Activated CD4-positive, alpha-beta T cell treated with anti-CD3 and anti-CD28 coated beads for 24 hours (primary cell): ENCODE measurements at places on chromosomes 3 and 15.

GRCh38 chr3:14467814-14468620 lies 65.6 kb downstream of the SLC6A6 start:
- peak; percentile 10 for DNase-seq

- no peak for DNase-seq
Measured at GRCh38 chr3:48286308-48286707, 45.4 kb downstream of the ZNF589 start.

DNA sequence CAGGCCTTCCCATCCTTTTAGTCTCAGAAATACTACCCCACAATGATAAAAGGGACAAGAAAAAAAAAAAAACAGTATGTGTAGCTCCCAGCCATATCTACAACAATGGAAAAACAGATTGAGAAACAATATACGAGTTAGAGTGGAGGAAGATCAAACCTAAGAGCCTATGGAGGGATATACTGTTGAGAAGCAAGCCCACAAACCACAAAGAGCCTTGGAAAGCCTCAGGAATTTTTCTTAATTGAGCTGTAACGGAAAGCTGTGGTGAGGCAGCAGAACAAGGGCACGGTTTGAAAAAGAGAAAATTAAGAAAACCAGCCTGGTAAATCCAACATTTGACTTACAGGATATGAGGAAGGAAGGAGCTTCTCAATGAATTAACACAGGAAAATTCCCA lies 21.4 kb downstream of the KPNA1 start:
- DNase-seq: no peak

DNA sequence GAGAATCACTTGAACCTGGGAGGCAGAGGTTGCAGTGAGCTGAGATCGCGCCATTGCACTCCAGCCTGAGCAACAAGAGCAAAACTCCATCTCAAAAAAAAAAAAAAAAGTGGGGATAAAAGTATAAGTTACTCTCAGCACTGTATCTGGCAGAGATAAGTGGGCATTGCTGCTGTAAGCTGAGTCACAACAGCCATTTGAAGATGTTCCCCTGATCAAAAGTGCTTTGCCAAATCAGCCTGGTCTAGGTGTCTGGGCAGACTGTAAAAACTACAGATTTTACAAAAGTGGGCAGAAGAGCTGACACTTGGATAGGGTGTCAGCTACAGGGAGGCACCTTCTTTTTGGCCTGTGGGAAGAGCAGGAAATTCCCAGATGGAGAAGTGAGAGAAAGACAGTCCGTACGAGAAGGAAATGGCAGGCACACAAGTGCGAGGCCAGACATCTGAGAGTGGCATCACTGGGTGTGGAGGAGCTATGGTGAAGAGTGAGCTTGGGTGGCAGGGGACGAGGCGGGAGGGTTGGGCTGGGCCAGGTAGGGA lies 78.5 kb downstream of the TRAK1 start:
- DNase-seq: no peak

GRCh38 chr15:90142216-90143165 lies 40.2 kb upstream of the IDH2 start:
- DNase-seq: peak; percentile 17

- no peak for DNase-seq
Measured at GRCh38 chr15:69979783-69980182, 117.9 kb downstream of the TLE3 start.

GRCh38 chr3:118942671-118943070 lies 92.0 kb downstream of the IGSF11 start:
- no peak for DNase-seq

DNA sequence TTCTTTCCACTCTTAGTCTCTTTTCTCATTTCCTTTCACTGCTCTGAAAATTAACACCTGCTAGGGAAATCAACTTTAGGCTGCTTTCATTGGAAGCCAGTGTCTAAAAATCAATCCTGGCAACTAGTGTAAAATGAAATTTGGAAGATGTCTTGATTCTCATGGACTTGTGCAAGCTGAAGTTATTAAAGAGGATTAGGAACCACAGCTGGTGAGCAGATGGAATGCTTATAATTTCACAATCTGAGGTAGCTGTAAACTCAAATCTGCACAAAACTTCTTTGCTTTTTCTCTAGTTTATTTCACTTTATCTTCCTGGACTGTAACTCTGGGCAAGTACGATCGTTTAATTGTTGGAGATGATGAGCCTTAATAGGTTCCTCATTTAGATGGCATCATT lies 175.6 kb downstream of the GHSR start:
- DNase-seq: no peak

- no peak for DNase-seq
Measured at GRCh38 chr3:174342941-174343501, 516.1 kb upstream of the NAALADL2 start.

DNA sequence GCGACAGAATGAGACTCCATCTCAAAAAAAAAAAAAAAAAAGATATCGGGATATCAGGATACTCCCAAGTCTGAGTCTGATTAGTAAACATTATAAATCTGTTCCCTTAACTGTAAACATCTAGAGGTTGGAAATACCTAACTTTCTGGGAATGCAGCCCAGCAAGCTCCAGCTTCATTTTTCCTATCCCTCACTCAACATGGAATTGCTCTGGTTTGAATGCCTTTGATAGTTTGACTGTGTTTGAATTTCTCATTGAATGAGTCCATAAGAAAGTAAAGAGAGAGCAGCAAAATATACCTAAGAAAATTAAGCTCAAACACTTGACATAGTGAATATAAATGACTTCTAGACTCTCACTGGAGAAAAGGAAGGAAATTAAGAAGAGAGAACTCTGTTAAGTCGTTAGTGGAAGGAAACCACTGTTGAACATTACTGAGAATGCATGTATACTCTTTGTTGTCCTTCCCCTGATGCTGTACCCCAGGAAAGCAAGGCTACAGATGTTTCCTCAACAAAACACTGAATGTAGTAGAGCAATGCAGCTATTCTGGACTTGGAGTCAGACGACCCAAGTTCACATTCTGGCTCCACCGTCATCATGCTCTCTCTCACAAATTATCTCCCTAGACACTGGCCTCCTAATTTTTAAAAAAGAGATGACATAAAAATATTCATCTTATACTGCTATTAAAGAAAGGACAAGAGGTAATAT lies 62.4 kb downstream of the CD200 start:
- DNase-seq: no peak

DNA sequence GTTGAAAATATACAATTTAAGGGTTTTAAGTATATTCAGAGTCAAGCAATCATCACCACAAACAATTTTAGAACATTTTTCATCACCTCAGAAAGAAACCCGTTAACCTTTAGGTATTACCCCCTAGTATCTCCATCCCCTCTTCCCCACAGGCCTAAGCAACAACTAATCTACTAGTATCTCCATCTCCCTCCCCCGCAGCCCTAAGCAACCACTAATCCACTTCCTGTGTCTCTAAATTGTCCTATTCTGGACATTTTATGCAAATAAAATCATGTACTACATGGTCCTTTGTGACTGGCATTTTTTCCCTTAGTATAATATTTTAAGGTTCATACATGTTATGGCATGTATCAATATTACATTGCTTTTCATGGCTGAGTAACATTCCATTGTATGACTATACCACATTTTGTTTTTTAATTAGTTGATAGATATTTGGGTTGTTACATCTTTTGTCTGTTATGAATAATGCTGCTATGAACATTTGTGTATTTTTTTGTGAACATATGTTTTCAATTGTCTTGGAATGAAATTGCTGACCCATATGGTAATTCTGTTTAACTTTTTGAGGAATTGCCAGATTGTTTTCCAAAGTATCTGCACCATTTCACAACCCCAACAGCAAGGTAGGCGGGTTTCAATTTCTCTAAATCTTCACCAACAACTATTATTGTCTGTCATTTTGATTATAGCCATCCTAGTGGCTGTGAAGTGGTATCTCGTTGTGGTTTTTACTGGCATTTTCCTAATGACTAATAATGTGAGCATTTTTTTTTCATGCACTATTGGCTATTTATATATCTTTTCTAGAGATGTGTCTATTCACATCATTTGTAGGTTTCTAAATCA lies 215.6 kb upstream of the CD96 start:
- DNase-seq: no peak

DNA sequence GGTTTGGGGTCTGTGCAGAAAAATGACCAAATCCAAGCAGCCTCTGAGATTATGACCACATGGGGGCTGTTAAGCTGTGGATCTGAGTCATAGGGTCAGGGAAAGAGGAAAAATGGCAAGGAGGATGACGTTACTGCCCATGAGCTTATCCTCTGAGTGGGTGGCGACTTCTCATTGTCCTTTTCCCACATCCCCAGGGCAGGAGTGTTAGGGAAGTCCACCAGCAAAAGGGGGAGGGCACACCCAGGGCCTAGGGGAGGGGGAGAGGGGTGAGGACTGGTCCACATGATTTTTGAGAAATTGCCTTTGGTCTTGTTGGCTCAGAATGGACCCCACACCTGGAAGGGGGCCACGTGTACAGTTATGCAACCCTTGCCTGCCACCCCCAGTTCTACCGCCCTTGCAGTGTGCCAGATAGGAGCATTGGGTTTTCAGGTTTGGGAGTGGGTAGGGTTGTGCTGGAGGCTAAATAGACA lies 2.6 kb downstream of the CD276 start:
- DNase-seq: no peak

DNA sequence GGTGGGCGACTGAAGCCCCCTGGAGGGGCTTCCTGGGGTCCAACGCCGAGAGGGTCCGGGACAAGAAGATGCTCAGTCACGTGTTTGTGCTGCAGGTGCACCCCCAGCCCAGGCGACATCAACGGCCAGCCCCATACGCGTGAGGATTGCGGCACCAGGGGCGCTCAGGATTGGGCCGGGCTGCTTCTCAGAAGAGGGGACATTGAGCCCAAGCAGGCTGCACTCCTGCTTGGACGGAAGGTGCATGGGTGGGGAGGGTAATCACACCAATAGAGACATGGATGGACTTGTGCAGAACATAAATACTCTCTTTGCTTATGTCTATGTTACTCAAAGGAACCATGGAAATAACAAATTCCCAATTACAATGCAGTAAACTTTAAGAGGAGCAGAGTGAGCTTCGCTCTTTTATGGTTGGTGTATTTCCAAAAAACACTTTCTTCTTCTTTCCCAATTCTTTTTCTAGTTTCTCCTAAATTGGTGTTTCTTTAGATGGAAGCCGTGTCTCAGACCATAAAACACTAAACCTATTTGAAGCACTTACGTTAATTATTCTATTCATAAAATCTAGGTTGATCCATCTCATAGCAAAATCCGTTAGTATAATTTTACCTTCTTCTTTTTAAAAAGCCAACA lies 182.7 kb downstream of the GOLGA6L6 start:
- no peak for DNase-seq
